DMS 273 treated with DMSO at 0.1 percent for 48 hours (cell line): ENCODE measurements at places on chromosomes 5 and 9.

DNA sequence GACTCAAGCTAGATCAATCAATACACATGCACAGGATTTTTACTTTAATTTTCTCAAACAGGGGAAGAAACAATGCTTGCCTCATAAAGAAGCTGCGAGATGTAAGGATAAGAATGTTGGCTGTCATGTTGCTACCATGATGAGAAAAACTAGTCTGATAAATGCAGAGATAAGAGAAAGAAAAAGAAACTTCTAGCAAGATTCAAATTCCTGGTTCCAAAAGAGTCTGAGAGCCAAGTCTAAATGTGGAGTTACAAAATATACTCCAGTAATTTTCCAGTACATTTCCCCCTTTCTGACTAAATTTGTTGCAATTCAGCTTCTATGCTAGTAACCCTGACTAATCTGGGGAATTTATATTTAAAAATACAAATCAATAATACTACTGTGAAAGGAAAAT is 10.4 kb upstream of the ANXA1 start:
- no peak for DNase-seq

DNA sequence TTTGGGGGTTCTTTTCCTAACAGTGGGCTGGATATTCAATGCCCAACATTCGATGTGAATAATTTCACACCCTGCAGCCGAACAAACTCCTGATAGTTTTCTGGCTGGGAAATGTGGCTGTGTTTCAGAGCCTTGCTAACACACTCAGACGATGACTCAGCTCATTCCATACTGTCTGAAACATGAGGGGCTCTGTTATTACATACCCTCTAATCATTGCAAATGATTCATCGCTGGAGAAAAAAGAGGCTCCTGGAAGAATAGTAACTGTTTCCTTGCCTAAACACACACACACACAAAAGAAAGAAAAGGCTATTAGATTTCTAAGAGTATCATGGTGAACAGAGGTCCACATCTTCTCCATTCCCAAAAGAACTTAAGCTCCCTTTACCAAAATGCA is 75.8 kb downstream of the OXCT1 start:
- DNase-seq: no peak

GRCh38 chr9:91905991-91906469 is 44.0 kb downstream of the ROR2 start:
- no peak for DNase-seq

- no peak for DNase-seq
These were observed 22.9 kb upstream of the GLRX start for GRCh38 chr5:95845391-95845790.

- no peak for DNase-seq
These were observed 223.8 kb downstream of the CEMIP2 start for GRCh38 chr9:71544464-71544863.

GRCh38 chr9:91858213-91859030 is 91.6 kb downstream of the ROR2 start:
- DNase-seq: no peak

DNA sequence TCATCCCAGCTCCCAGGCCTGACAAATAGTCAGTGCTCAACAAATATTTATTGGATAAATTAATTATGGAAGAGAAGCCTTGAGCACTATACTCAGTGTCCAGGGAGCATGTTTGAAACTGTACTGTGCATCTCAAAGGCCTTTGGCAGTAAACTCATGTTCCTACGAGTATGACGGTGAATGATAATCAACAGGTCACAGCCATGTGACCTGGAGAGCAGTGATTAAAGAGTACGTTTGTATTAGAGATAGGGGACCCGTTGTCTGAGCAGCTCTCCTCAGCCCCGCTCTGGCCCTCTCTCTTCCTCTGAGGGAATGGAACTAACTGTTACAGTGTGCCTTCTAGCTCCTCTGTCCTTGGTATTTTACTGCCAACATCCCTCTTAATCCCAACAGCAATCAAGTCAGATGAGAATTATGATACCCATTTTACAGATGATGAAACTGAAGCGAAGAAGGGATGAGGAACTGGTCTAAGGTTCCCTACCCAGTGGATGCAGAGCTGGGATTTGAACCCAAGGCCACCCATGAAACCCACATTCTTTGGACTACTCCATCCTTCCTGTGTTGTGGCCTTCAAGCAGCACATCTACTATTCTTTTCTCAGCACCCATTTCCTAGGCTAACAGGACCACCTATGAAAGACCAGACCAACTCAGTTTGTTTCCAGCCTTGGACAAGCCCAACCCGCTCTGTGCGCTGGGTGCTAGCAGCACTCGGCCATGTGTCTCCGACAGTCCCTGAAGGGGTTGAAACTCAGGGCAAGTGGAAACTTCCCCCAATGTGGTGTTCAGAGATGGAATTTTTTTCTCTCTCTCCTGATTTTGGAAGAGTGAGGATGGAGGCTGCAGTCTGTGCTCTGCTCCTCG is 34.9 kb downstream of the SPRY4 start:
- no peak for DNase-seq

DNA sequence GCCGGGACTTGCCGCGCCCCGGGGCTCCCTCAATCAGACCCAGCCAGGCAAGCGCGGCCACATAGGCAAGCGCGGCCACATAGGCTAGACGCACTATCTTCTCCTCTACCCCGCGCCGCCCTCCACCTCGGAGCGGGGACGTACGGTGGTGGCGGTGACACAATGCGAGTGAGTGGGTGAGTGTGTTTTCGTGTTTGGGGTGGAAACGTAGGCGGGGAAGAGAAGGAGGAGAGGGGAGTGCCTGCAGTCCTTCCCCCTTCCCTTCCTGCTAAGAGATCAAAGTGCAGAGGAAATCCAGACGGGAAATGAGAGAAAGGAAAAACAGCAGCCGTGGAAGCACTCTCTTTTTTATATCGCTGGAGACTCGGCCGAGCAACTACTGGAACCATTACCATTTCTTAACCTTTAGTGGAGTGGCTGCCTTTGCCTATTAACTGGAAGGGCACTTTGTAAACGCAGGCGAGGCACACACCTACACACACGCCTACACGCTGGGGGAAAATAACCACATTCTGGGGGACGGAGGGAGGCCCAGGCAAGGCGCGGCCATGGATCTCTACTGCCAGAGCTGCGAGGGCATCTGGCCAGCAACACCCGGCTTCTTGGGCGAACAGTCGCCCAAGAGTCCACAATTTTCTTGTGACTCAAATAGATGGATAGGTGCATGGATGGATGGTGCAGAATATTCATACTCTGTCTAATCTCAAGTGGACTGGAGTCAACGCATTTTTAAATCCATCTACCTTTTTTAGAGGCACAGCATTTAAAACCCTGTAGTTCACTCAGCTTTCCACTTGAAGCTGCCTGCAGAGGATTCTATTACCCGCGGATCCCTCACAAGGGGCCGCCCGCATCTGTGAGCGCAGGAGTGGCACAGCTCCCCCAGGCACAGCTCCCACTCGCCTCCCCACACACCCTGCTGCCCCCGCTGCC is 2.1 kb downstream of the EDIL3 start:
- peak; percentile 62 for DNase-seq

- DNase-seq: no peak
These were observed 5.2 kb downstream of the HNRNPAB start for GRCh38 chr5:178209334-178210072.

- no peak for DNase-seq
These were observed 679 bp downstream of the DOLK start for GRCh38 chr9:128946571-128947276.

DNA sequence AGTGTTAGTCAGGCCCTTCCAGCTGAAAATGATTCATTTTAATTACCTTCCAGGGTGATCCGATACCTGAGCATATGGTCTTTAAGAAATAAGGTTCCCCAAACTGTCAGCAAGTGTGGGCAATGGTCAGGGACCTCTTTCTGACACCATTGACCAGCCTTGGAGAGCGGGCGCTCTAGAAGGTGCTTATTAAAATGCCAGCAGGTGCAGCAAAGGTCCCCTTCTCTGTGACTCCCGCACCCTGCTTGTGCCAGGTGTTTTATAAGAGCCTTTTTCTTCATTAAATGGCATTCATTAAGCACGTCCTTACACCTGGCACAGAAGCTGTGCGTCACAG is 85.3 kb downstream of the MVB12B start:
- DNase-seq: no peak

- no peak for DNase-seq
These were observed 280.2 kb downstream of the CDH12 start for GRCh38 chr5:22572941-22573340.

DNA sequence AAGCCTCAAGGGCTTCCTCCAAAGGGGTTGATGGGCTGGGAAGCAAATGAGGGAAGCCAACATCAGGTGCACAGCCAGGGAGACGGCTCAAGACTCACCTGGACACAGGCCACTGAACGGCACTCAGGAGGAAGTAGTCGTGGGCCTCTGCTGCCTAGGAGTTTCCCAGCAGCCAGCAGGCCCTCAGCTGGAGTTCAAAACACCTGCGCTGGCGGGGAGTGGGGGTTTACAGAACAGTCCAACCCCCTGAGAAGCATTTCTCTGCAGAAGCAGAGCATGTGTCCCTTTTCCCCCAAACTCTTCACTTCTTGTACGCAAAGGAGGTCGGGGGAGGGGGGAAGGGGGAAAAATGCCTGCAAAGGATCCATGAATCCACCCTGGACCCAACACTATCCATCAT is 2.3 kb downstream of the WHRN start:
- DNase-seq: no peak

DNA sequence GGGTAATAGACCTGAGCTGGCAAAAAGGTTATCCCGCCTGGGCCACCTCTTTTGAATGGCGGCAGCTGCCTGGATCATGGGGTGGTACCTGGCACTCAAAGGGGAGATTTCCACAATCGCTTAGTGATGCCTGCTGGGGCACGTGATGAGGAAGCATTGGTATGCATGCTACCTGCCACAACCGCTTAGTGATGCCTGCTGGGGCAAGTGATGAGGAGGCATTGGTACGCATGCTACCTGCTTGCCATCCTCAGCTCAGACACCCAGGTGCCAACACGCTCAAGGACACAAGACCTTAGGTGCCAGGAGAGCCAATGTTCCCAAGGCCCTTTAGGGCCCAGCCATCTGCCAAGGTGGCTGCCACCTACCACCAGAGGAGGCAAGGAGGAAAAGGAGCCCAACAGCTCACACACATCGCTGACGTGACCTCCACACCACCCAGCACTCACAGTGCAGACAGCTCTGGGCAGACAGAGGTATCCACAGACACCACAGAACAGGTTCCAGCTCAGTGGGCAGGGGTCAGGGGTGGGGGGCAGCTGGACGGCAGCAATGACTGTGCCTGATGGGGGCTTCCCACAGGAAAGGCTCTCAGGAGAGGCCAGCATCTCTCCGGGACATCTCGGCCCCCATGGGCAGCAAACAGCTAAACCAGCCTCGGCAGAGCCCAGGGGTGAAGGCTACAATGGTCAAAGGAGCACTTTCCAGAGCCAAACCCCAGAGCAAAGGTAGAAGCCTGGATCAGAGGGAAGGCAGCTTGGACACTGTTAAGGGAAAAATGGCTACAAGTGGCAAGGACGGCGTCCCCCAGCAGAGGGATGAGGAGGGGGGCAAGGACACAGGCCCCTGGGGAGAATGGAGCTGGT is 43.0 kb upstream of the SARDH start:
- no peak for DNase-seq

GRCh38 chr9:135526089-135526729 is 5.0 kb downstream of the LCN1 start:
- no peak for DNase-seq

- peak; percentile 26 for DNase-seq
These were observed 24.5 kb downstream of the C9orf152 start for GRCh38 chr9:110183208-110184145.

- DNase-seq: no peak
These were observed 89.2 kb downstream of the MVB12B start for GRCh38 chr9:126415741-126416370.

DNA sequence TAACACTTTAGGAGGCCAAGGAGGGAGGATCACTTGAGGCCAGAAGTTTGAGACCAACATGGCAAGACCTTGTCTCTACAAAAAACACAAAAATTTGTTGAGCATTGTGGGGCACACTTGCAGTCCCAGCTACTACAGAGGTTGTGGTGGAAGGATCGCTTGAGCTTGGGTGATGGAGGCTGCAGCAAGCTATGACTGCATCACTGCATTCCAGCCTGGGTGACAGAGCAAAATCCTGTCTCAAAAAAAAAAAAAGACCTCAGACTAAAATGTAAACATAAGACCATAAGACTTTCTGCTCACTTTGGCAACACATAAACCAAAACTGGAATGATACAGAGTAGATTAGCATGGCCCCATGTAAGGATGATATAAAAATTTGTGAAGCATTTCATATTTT is 24.6 kb upstream of the NANS start:
- no peak for DNase-seq

DNA sequence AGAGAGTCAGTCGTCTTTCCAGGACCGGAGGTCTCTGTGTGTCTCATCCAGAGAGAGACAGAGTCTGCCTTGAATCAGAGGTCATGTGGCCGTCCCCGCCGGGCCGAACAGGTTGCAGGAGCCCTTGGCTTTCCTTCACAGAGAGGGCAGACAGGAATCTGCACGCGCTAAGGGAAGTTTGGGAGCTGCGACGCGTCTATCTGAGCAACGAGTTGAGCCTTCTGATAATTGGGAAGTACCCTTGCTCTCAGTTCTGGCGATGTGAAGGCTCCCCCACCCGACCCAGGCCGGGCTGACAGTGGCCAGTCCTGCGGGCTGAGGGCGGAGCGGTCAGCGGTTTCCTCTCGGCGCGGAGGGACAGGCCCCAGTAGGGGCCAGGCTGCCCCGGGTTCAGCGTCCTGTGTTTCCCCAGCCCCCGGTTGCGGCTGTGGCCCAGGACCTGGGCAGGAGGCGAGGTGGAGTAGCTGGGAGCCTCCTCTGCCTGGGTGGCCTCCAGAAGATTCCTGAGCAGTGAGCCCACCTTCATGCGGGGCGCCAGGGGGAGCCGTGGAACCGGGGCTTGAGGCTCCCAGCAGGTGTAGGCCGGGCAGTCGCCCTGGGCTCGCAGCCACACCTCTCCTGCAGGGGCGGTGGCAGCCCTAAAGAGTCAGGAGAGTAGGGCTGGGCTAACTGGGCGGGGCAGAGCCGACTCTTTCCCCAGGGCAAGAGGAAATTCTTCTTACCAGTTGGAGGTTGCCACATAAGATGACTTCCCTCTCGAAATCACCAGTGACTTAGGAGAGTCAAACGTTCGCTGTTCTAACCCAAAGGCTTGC is 13.9 kb downstream of the NR2F1 start:
- DNase-seq: no peak

DNA sequence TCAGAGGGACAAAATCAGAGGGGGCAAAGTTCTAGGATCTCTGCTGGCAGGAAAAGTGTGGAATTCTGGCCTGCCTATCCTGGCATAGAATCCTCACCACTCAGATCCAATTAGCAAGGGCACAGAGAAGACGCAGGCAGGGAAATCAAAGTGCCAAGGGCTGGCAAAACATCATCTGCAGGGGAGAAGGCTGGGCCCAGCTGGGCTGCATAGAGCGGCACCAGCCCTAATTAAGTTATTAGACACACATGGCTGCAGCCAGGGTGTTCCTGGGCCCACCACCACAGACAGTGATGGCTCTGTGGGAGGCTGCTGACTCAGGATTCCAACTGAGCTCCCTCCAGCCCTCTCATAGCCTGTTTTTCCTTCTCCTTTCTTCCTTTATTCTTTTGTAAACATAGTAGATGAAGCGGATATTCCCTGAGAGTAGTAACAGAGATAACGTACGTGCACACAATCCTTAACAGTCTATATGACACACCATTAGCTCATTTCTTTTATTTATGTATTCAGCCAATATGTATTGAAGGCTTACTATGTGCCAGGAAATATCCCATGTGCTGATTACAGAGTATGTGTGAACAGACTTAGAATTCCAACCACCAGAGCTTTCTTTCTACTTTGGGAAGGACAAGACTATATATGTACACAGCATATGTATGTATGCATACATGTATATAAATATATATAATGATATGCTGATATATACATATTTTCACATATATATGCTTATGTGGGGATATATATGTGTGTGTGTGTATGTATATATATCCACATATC is 236.1 kb downstream of the ASTN2 start:
- DNase-seq: peak; percentile 73
